ENCODE measurements at places on chromosomes 5 and 9. TPM values are rescaled to one million over a fixed set of nuclear protein-coding genes. Genes with fewer than 3 reads are reported as not detected.

DNA sequence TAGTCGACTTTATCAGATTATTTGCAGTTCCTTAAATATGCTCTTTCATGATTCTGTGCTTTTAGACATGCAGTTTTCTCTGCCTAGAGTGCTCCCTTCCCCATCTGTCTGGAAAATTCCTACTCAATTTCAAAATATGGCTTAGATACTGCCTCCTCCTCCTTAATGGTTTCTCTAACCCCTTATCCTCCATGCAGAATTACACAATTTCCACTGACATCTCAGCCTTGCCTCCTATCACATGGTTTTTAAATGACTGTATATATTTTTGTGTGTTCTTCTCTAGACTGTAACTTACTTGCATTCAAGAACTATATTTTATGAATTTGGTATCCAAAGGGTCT is 85.2 kb downstream of the SLC44A1 start:
- DNase-seq: no peak

- DNase-seq: no peak
Observed at GRCh38 chr5:124808842-124809268, 62.4 kb upstream of the ZNF608 start.

- no peak for DNase-seq
Observed at GRCh38 chr9:135240871-135241311, 153.4 kb downstream of the OLFM1 start.

DNA sequence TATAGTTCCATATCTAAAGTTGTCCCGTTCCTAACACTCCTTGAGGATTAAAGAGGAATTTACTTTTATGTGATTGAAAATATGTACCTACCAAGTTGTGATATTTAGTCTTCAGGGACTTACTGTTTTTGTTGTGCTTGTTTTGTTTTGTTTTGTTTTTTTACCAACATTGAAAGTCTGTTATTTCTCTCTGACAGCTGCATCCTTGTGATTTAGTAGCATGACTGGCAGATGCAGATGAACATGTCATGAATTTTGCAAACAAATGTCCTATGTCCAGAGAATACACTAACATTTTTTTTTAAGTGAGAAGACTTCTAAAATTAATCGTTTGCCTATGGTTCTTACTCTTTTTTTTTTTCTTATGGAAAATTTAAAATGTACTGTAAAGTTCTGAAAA is 85.4 kb downstream of the MAN2A1 start:
- DNase-seq: no peak

GRCh38 chr5:128220841-128221240 is 137.3 kb downstream of the SLC12A2 start:
- DNase-seq: no peak

DNA sequence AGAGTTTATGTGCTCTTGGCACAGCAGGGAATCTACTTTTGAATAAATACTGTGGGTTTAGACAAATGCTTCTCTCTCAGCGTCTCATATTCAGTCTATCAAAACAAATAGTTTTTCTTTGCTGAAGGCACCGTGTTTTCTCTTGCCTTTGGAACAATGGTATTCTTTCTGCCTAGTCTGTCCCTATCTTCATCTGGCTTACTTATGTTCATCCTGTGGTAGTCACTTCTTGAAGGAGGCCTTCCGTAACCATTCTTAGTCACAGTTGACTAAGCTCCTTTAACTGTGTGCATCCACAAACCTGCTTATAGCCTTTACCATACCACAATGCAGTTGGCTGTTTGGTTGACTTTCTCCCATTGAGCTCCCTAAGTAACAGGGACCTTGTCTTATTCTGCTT is 45.9 kb downstream of the LARP1 start:
- DNase-seq: no peak

GRCh38 chr5:132877466-132877865 is 4.0 kb downstream of the LEAP2 start:
- no peak for DNase-seq

DNA sequence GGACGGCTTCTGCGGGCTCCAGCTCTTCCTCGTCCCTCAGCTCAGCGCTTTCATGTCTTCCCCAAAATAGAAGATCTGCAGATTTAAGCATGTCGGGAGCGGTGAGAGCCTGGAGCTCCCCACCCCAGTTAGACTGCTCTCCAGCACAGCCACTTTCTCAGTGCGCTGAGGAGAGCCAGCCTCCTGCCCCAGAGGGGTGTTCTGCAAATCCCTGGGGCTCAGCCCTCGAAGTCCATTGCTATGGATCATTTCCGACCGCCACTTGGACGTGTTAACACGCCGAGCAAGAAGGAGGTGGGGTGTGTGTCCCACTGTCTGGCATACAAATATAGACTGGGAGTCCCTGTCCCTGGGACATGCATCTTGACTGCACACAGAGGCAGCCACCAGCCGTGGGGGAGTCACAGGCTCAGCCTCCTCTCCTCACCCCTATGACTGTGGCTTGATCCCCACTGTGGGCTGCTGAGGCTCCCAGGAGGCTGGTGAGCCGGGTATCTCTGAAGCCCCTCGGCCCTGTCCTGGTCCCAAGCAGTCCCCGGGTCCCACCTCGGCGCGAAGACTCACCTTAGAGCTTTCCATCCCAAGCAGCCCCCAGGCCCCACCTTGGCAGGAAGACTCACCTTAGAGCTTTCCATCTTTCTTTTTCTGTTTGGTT is 30.0 kb upstream of the RNF130 start:
- DNase-seq: no peak

DNA sequence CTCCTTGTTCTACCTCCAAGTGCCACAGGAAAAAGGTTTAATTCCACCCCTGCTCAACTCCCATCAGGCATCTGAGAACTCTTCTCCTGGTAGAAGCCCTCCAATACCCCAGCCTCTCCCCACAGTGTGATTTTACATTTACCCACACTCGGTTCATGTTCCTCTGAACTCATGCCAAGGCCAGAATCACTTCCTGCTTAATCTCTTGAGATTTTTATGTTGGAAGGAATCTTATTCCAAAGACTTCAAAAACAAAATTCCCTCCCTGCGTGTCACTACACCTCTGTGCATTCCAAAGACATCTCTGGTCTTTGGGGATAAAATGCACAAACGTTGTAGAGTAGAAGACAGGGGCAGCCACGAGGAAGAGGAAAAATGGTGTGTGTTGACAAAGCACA is 186.8 kb downstream of the ACTL7B start:
- peak; percentile 10 for DNase-seq

- no peak for DNase-seq
Observed at GRCh38 chr5:179926657-179927056, 19.0 kb upstream of the TBC1D9B start.

DNA sequence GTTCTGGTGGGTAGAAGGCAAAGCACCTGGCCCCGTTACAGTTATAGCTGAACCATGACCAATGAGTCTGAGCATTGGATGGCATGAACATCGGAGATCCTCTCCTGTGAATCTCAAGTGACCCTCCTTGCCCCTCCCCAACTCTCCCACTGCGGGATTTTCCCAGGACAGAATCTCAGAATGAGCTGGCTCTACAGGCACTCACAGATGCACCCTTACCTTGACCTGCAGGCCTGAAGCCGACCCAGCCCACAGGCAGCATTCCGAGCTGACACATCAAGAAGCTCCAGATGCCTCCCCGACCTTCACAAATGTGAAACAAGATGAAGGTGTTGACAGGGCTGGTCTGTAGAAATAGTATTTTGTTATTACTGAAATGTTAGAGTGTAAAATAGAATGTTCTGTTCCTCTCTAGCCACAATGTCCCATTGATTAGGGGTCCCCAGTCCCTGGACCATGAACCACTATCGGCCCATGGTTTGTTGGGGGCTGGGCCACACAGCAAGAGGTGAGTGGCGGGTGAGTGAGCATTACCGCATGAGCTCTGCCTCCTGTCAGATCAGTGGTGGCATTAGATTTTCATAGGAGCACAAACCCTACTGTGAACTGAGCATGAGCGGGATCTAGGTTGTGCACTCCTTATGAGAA is 263.4 kb downstream of the AUH start:
- no peak for DNase-seq

GRCh38 chr9:94681508-94681907 is 42.2 kb upstream of the FBP1 start:
- DNase-seq: peak; percentile 77

- no peak for DNase-seq
Observed at GRCh38 chr5:138903130-138903775, 28.1 kb upstream of the LRRTM2 start.

DNA sequence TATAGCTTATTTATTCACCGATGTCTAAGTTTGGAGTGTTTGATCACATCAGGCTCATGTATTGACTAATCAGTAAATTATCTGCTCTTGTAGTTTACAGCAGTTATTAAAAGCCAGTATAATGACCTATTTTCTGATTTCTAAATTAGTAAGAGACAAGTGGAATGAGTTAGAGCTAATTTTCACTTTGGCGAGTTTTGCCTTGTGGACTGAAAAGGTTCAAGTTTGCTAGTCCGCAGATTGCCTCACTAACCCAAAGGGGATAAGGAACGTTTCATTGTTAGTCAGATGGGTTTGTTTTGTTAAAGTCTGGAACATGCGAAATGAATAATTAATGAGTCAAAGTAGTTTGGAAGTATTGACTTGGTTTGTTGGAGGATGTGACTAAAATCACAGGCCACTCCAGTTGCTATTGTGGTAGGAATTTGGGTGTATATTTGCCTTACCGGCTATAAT is 40.1 kb downstream of the SMARCA2 start:
- no peak for DNase-seq

- no peak for DNase-seq
Observed at GRCh38 chr5:2203774-2204173, 321.0 kb upstream of the IRX4 start.

GRCh38 chr9:17068671-17069070 is 66.2 kb upstream of the CNTLN start:
- DNase-seq: no peak

GRCh38 chr9:35907711-35908503 is 1.4 kb upstream of the SPAAR start:
- peak; percentile 92 for DNase-seq

- DNase-seq: peak; percentile 47
Observed at GRCh38 chr9:116377179-116377798, 223.7 kb downstream of the PAPPA start.

DNA sequence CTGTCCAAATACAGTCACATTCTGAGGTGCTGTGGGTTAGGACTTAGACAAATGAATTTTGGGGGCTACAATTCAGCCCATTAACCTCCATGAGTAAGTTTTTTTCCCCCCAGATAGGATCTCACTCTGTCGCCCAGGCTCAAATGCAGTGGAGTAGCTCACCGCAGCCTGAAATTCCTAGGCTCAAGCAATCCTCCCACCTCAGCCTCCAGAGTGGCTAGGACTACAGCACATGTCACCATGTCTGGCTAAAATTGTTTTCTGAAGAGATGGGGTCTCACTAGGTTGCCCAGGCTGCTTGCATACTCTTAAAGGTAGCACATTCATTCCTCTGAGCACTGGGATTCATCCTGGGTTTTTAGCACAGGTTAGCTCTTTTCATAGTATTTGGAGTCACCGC is 22.2 kb downstream of the PPP2CA start:
- DNase-seq: no peak

DNA sequence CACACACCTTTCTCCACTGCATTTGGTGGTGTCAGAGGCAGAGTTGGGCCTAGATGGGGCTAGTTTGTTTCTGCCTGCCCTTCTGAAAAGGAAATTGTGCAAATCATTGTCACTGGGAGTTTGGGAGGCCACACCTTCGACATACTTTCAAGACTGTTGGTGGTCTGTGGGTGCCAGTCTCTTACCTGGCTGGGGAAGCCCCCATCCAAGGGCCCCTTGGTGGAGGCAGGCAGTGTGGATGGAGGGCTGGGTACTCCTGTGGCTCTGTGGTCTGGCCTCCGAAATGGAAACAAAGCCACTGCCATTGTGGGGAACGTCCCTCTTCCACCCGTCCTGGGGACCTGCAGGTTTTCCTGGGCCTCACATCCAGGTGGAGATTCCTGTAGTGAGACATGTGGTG is 10.9 kb upstream of the PHYHD1 start:
- DNase-seq: no peak

- DNase-seq: no peak
Observed at GRCh38 chr9:72581694-72582093, 60.3 kb downstream of the TMC1 start.

DNA sequence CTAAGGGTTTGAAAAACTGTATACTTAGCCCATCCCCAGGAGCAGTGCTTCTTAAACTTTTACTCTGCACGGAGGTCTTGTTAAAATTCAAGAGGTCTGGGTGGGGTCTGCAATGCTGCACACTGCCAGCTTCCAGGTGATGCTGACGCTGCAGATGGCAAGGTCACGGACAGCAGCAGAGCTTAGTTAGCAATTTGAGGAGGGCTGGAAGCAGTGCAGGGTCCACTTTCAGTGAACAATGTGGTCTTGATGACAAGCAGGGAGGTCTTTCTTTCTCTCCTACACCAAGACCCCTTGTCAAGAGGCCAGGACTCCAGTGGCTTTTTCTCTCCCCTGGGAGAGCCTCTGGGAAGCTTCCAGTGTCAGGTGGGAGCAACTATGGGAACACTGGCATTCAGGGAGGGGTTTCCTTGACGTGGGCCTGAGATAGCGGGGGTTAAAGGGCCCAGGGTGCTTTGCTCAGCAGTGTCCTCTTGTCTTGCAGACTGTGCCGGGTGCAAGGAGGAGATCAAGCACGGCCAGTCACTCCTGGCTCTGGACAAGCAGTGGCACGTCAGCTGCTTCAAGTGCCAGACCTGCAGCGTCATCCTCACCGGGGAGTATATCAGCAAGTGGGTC is 65.0 kb upstream of the AFAP1L1 start:
- no peak for DNase-seq

DNA sequence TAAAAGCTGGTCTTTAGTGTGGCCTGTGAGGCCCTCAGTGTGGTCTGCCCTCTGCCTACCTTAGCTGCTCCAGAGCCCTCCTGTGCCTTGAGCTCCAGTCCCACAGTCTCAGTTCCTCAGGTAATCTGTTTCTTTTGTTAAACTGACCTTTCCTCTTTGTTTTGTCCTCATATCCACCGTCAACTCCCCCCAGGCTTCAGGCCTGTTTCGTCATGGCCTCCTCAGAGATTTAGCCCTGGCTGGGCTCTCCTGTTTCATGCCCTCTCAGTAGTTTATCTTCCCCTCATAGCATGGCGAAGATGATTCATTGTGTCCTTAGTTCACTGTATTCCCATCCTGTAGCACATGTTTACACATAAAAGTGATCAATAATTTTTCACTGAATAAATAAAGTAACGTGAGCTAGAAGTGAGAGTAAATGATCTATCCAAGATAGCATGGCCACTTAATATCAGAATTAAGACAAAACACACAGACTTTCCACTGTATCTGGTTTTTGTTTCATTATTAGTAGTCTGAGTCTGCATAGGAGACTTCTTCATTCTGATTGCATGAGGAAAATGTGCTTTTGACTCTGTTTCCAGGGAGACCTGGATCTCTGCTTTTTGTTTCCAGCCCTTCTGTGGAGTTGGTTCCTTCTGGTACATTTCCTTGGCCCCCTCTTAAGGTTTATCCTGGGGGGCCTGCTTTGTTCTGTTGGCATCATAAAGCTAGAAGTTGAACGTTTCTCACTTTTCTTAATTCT is 70.5 kb downstream of the SNX24 start:
- DNase-seq: no peak

The POLR3G gene
- 22.6 TPM for total RNA-seq

The PLAC8L1 gene
- not detected for total RNA-seq

The CRHBP gene
- total RNA-seq: 0.29 TPM

The LTC4S gene
- total RNA-seq: not detected

The SLC25A2 gene
- total RNA-seq: not detected

The C6 gene
- not detected for total RNA-seq

The LRRC19 gene
- total RNA-seq: not detected

The SOHLH1 gene
- not detected for total RNA-seq

The SLC34A3 gene
- total RNA-seq: not detected

The ZBTB26 gene
- total RNA-seq: 2.9 TPM

Measured in RPMI7951 (cell line).